ENCODE measurements at places on chromosomes 12 and 14. TPM values are rescaled to one million over a fixed set of nuclear protein-coding genes. Genes with fewer than 3 reads are reported as not detected.
A peak's percentile ranks its signal among the peaks of the same experiment; 100 is the strongest.

MFAP5 gene
- 100 TPM for total RNA-seq

GRCh38 chr12:68838046-68838886 lies 30.3 kb downstream of the MDM2 start:
- DNase-seq: no peak

JPH4 gene
- 1.1 TPM for total RNA-seq

RNFT2 gene
- total RNA-seq: 1.0 TPM

DNA sequence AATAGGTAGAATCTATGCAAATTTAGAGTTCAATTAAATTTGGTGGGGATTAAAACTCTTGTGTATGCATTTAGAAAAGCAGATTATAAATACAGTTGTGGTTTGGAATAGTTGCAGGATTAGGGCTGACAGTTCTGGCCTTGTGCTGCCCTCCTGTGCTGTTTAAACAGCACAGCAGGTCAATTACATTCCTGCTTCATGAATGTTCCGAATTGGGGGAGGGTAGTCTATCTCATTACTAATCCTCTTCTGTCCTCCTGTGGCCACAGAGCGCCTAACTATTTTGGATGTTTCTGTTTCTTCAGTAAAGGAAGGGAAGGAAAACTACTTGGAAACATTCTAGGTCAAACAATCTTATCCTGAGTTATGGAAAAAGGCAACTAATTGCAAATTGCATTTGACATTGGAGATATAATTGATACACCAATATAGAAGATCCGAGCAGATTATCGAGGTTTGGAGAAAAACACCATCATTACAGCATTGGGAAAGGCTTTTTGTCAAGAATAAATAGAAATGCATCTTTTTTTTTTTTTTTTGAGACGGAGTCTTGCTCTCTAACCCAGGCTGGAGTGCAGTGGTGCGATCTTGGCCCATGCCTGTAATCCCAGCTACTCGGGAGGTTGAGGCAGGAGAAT lies 8.7 kb upstream of the GPR19 start:
- DNase-seq: peak; percentile 90

SYNDIG1L gene
- total RNA-seq: not detected

ETFBKMT gene
- 3.8 TPM for total RNA-seq

RERG gene
- 18.9 TPM for total RNA-seq

DNA sequence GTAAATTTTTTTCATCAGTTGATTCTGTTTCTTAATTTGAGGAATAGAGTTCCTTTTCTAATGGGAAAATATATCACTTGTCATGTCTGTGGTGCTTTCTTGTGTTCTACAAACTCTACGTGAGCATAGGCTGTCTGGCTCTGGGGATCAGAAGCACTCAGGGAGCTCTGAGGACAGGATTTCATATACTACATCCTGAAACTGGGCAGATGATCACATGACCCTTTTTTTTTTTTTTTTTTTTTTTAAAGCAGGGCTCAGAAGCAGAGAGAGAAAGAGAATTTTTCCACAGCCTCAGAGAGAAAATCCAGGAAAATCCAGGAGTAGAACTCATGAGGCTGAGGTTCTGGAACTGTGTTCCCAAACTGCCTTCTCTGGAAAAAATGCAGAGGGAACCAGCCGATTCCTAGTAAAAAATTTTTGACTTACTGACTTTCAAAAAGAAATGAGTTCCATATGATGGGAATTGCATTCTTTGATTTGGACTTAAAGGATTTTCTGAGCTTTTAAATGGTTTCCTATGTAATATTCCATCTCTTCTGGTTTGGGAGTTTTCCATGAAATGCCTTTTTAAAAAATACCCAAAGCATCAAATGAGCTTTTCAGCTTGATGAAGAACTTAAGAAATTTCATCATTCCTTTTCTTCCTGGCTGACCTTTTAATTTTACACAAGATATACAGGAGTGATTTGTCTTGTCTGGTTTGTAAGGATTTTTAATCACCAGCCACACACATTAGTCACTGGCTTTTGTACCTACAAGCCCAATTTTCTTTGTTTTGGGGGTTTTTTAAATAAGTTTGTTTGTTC lies 183.1 kb upstream of the HIF1A start:
- no peak for DNase-seq

- no peak for DNase-seq
Measured at GRCh38 chr12:33575346-33575745, 135.7 kb upstream of the SYT10 start.

DNA sequence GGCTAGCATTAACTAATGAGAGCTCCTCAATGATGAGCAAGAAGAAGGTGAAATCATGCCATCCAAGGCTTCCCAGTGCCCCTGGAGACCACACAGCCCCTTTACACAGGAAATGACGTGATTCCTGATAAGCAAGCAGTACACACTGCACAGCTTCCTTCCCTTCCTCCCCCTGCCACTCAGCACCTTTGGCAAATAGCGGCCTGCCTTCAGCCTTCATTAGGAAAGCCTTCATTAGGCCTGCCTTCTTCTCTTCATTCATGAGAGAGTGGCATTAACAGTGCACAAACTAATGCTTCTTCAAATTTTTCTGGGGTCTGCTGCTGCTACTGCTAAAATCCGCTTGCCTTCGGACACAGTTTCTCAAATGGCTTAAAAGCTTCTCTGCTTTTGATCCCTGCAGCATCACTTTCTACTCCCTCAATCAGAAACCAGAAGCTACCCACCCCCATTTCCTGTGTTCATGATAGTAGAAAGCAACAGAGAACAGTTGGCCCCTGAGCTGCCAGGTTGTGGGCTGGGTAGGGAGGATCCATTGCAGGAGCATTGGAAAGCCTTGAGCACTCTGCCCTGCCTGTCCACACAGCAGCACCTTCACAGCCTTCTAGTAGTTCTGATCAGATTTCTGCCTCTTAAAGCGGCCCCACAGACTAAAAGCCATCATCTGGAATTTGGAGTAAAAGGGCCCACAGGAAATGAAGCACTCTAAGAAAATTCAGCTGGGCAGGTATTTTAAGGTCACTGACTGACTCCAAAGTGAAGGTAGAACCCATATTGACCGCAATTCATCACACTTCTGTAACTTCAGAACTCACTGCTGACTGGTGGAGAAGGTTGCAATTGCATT lies 103.8 kb upstream of the ETV6 start:
- DNase-seq: no peak

HOXC11 gene
- total RNA-seq: not detected

DNA sequence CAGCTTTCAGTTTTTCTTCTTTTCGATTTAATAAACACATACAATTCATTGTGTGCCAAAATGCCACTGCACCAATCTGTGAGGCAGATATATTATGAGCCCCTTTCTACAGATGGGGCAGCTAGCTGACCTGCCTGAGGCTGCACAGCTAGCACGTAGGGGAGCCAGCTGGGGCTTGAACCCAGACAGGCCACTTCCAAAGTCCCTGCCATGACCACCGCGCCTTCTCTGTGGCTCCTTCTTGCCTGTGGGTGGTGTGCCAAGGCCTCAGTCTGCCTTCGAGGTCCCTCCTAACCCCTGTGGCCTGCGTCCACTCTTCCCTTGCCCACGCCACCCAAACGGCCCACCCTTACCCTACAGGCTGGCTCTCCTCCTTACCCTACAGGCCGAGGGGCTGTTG lies 16.2 kb downstream of the FAM222A start:
- no peak for DNase-seq

DPF3 gene
- total RNA-seq: 20.6 TPM

GRCh38 chr14:100106250-100107112 lies 41.3 kb downstream of the EVL start:
- no peak for DNase-seq

KIF26A gene
- 14.0 TPM for total RNA-seq
